ENCODE measurements at places on chromosomes 1 and 21.

- no peak for DNase-seq
Measured at GRCh38 chr1:206506405-206507283, 687 bp upstream of the RASSF5 start.

DNA sequence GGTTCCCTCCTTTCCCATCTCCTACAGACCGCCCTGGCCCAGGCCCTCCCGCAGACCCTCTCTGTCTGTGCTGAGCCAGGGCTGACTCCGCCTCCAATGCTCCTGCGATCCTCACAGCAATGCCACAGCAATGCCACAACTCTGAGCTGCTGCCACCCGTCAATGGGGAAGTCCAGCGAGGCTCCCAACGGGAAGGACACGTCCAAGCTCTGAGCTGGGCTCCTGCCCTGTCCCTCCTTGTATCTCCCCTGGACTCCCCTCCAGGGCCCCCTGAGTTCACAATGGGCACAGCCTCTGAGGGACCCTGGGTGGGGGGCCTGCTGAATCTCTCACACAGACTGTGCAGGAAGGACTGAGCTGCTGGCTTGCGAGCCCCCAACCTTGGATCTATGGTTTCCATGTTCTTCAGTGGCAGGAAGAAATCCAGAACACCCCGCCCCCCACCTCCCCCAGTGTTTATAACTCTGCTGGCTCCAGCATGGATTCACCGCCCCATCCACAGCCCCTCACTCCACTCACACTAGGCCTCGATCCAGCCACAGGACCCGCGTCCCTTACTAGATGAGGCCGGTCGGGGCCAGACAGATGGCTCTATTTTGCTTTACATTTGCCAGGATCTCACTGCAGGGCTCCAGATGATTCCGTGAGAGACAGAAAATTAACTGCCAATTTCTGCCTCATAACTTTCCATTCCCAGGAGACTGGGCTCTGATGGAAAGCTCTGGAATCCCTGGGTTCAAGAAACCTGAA lies 338.0 kb downstream of the MATN1 start:
- no peak for DNase-seq

- peak; percentile 51 for DNase-seq
Measured at GRCh38 chr1:245332513-245332912, 177.7 kb downstream of the KIF26B start.

GRCh38 chr1:174197547-174197946 lies 38.2 kb downstream of the RABGAP1L start:
- DNase-seq, result no peak

DNA sequence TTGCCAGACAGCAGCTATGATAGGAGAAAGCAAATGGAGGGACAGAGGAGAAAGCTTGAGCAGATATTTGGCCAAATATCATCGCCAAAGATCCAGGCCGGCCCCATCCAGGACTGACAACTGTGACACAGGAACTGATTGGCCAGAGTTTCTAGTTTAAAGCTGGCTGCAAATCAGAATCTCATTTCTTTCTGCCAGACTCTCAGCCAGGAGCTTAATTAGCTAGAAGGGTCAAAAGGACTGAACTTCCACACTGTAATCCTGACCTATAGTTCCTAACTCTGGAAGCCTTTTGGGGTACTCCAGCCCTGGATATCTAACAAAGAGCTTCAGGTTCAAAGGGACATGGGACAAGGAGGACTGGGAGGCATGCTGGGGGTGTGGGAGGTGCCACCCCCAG lies 106.7 kb upstream of the GNG12 start:
- DNase-seq, result no peak

GRCh38 chr1:50471967-50472366 lies 48.7 kb upstream of the DMRTA2 start:
- DNase-seq, result no peak

- no peak for DNase-seq
Measured at GRCh38 chr1:187096689-187097088, 267.9 kb downstream of the PLA2G4A start.

DNA sequence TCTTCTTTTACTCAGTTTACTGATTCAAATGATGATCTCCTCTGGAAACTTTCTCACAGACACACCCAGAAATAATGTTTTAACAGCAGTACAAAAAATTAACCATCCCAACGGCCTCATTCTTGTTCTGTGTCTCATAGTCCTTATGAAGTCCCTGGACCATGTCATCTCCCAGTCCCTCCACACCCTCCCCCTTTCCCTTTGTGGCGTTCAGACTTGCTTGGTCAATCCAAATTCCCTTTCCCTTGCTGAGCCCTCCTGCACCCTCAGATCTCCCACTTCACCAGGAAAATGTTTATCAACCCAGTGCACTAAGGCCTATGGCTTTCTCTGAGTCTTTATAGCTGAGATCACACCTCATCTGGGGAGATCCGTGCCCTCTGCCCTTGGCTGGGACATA lies 85.9 kb downstream of the CENPF start:
- DNase-seq, result no peak

DNA sequence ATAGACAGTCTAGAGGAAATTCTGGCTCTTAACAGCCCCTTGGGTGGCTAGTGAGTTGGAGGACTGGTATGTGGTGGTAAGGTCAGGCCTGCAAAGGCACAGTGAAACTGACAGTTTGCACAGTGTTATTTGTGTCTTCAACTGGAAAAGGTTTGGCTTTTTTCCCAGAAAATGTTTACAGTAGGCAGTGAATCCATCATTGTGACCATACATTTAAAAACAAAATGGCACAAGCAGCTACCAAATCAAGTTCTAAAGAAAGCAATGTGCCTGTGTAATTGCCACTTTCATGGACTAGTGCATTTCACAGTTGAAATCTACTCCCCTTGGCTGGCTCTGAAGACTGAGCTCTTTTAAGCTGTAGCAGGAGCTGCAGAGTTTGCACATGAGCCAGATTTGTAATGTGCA lies 24.8 kb downstream of the ATPAF1 start:
- no peak for DNase-seq

Data from stimulated activated CD4-positive, alpha-beta T cell treated with anti-CD3 and anti-CD28 coated beads, Interleukin-15, amount 100 ng/mL, for 48 hours (primary cell).